Activated CD4-positive, alpha-beta memory T cell treated with anti-CD3 and anti-CD28 coated beads for 36 hours (primary cell): ENCODE measurements at places on chromosomes 12 and 14. TPM values are rescaled to one million over a fixed set of nuclear protein-coding genes. Genes with fewer than 3 reads are reported as not detected.

The IRAK3 gene
- 0.45 TPM for total RNA-seq

The STAC3 gene
- total RNA-seq, result 2.0 TPM

DNA sequence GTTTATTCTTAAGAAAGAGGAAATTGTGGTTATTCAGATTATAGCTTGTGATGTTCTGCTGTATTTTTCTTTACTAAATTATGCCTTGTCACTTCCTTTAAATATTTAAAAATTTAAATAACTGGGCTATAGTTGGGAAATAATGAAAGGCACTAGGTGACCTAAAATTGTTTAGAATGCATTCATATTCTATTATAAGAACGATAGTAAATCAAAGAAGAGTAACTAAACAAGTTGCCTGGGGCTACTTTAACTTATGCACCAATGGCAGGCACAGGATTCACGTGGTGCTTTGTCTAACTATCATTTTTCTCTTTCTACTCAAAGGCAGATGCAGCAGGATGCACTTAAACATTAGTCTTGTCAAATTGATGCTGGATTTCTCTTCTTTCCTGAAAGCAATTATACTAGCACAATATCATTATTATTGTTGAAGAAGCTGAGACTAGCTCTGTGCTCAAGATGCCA is 190.7 kb upstream of the PPFIA2 start:
- no peak for DNase-seq
- no peak overlapping the region for H3K4me3 ChIP-seq
- no peaks in the 10 kb centered on the region for H3K27me3 ChIP-seq
- peaks cover 11% of the 10 kb centered on the region for H3K4me1 ChIP-seq

- H3K36me3 ChIP-seq, result peaks cover 68% of the 10 kb centered on the region
- no peak for DNase-seq
- H3K4me1 ChIP-seq, result no peaks in the 10 kb centered on the region
Measured at GRCh38 chr12:94390130-94390485, 69.6 kb downstream of the CEP83 start.

The RNASE7 gene
- not detected for total RNA-seq

DNA sequence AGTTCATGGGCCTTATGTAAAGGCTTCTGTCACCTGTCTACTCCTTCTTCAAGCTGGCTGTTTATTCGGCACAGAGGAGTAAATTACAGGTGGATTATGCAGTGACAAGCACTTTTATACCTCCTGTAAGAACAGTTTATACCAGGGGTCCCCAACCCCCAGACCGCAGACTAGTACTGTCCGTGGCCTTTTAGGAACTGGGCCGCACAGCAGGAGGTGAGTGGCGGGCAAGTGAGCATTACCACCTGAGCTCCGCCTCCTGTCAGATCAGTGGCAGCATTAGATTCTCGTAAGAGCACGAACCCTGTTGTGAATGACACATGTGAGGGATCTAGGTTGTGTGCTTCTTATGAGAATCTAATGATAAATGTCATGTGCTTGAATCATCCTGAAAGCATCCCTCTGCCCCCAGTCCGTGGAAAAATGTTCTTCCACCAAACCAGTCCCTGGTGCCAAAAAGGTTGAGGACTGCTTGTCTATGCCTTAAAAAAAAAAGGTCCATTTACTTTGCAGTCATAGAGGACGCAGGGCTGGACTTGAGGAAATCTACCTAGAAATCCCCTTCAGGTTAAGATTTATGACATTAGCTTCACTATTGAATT is 78.8 kb downstream of the ETV6 start:
- DNase-seq, result no peak
- peaks cover 17% of the 10 kb centered on the region for H3K36me3 ChIP-seq
- H3K27me3 ChIP-seq, result no peaks in the 10 kb centered on the region
- no peak overlapping the region for H3K4me3 ChIP-seq

GRCh38 chr12:105420659-105421240 is 90.3 kb downstream of the C12orf75 start:
- H3K27me3 ChIP-seq, result no peaks in the 10 kb centered on the region
- no peak overlapping the region for H3K4me3 ChIP-seq
- no peaks in the 10 kb centered on the region for H3K36me3 ChIP-seq
- H3K4me1 ChIP-seq, result peaks cover 6% of the 10 kb centered on the region
- peak; percentile 75 for DNase-seq

The POTEM gene
- not detected for total RNA-seq

DNA sequence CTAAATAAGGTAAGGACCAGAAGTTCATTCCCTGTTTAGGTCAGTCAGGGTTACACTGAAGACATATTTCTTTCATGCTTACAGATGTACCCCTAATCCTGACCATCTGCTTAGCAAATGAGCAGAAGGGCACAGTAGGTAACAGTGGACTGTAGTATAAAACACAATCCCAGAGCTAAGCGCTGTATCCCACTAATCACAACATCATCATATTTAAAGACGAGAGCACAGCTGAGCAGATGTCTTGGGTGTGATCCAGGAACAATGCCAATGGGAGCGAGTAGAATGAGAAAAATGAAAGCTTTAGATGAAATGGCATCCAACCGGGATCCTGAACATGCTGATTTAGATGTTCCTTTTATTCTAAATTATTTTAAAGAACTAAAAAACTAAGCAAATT is 213.4 kb downstream of the CCER1 start:
- H3K36me3 ChIP-seq, result no peaks in the 10 kb centered on the region
- H3K4me1 ChIP-seq, result no peaks in the 10 kb centered on the region
- H3K27ac ChIP-seq, result no peak overlapping the region
- no peaks in the 10 kb centered on the region for H3K27me3 ChIP-seq
- H3K4me3 ChIP-seq, result no peak overlapping the region
- DNase-seq, result no peak

The NEUROD4 gene
- not detected for total RNA-seq

- peaks cover 31% of the 10 kb centered on the region for H3K36me3 ChIP-seq
- no peak for DNase-seq
- H3K4me1 ChIP-seq, result no peaks in the 10 kb centered on the region
- no peak overlapping the region for H3K27ac ChIP-seq
Measured at GRCh38 chr12:50690925-50691324, 73.0 kb upstream of the ATF1 start.
